Right atrium auricular region (tissue), 2 donors: ENCODE measurements at places on chromosomes 6 and 20. TPM values are rescaled to one million over a fixed set of nuclear protein-coding genes. Genes with fewer than 3 reads are reported as not detected.

DNA sequence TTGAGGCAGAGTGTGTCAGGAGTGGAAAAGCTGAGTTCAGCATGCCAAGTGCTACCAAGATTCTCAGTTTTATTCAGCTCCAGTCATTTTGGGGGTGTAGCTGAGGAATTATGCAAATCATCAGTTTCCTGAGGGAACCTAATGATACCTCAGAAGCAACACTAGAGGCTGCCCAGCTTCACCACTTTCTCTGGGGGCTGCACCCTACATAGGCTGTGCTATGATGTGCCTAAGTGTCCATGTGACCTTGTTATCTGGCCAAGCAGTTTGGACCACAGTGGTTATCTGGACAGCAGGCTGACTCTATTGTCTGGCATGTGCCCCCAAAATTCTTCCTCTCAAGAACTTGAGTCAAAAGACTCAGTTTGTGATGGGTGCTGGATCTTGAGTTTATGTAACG, 374.6 kb upstream of the SYNCRIP start:
- H3K36me3 ChIP-seq: no peaks in the 10 kb centered on the region
- no peak overlapping the region for H3K4me3 ChIP-seq
- no peaks in the 10 kb centered on the region for H3K4me1 ChIP-seq
- H3K27ac ChIP-seq: no peak overlapping the region
- H3K27me3 ChIP-seq: no peaks in the 10 kb centered on the region
- no peak for DNase-seq

- no peak for DNase-seq
- no peak overlapping the region for H3K27ac ChIP-seq
Observed at GRCh38 chr6:142518126-142518525, 216.3 kb downstream of the ADGRG6 start.

Gene PRICKLE4
- total RNA-seq: 4.3 TPM

DNA sequence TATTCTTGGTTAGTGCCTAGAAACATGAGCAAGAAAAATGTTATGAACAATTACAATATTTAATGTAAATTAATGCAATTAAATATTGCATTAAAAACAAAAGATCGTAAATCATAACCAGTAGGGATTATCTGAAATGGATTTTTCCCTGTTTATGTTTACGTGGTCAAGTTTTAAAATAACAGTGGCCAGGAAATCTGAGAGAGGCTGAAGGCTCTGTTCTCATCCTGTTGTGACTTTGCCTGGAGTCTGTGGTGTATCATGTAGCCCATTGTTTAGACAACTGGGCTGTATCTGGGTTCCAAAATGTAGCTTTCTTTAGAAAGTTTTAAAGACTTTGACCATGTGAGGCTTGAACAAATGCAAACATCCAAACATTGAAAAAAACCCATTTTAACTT, 2.4 kb downstream of the MYO6 start:
- H3K4me1 ChIP-seq: peaks cover 18% of the 10 kb centered on the region
- no peak for DNase-seq
- no peaks in the 10 kb centered on the region for H3K27me3 ChIP-seq
- no peak overlapping the region for H3K4me3 ChIP-seq

Gene THBS2
- total RNA-seq: 16.2 TPM
